ENCODE measurements at places on chromosomes 3 and 15. TPM values are rescaled to one million over a fixed set of nuclear protein-coding genes. Genes with fewer than 3 reads are reported as not detected.

PRR20G gene
- not detected for total RNA-seq

COL6A5 gene
- not detected for total RNA-seq

CDCP1 gene
- 7.4 TPM for total RNA-seq

GRCh38 chr15:70628549-70628896, 134.8 kb downstream of the UACA start:
- no peak for DNase-seq

DNA sequence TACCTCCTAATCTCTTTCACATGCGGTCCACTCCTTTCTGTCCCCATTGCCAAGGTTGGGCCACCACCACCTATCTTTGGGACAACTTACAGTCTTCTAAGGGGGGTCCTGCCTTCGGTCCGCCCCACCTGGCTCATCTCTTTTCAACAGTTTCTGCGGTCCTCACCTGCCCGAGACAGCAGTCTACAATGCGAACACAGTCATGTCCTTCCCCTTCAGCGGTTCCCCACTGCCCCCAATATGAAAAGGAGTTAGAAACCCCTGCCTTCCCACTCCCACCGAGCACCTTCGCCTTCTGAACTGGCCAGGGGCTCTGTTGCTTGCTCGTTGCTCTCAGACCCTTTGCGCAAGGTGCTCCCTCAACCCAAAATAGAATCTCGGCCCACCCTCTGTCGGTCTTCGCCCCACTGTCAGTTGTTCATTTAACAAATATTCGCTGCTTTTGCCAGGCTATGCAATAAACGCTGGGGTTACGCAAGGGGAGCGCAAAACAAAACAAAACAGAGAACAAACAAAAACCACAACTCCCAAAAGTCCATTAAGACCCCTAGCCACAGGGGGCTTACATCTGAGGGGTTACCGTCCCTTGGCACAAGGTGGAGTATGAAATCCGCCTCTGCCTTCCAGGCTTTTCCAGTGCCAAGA, 611 bp upstream of the FANCI start:
- no peak for DNase-seq

GRCh38 chr15:96574782-96575181, 244.3 kb downstream of the NR2F2 start:
- DNase-seq = no peak

GRCh38 chr3:152197451-152197850, 71.3 kb upstream of the MBNL1 start:
- no peak for DNase-seq

- DNase-seq = no peak
Measured at GRCh38 chr3:60431599-60431958, 819.7 kb downstream of the FHIT start.

- no peak for DNase-seq
Measured at GRCh38 chr3:184602372-184603150, 41.0 kb downstream of the EPHB3 start.

DNA sequence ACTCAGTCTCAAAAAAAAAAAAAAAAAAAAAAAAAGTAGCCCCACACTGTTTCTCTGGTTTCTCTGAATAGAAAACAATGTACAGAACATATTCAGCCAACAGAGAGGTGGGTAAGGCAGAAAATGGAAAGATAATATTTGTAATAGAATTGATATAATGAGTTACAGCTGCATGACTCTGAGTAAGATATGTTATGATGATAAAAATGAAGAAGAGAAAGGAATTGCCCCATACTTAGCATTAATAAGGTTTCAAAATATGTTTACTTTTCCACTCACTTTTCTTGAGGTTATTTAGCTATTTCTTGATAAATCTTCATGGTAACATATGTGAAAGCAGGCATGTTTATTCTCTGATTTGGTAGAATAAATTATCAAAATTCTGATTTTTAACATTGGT, 100.9 kb upstream of the ROBO2 start:
- no peak for DNase-seq

GRCh38 chr3:122058294-122058693, 3.1 kb downstream of the CD86 start:
- no peak for DNase-seq
